ENCODE measurements at places on chromosomes 4 and X.

DNA sequence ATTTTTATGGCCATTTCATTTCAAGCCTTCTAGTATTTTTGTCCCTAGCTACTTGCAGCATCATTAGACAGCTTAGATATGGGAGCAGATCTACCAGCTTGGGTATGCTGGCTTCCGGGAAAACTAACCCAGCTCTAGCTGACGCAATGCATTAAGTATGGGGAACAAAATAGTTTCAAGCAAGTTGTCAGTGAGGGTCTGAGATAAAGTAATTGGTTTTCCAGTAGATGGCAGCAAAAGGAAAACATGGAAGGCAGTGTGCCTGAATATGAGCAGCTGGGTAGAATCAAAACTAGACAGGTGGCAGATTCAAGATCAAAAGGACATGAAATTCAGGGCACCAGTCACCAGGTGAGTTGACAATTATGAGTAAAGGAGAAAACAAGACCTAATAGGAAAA lies 340.9 kb upstream of the CTSO start:
- DNase-seq = no peak

- DNase-seq = no peak
Observed at GRCh38 chr4:162871990-162872389, 294.7 kb downstream of the NAF1 start.

GRCh38 chr4:10057023-10057395 lies 35.7 kb upstream of the SLC2A9 start:
- no peak for DNase-seq

GRCh38 chrX:1205681-1206611 lies 6.5 kb downstream of the CRLF2 start:
- DNase-seq = no peak

DNA sequence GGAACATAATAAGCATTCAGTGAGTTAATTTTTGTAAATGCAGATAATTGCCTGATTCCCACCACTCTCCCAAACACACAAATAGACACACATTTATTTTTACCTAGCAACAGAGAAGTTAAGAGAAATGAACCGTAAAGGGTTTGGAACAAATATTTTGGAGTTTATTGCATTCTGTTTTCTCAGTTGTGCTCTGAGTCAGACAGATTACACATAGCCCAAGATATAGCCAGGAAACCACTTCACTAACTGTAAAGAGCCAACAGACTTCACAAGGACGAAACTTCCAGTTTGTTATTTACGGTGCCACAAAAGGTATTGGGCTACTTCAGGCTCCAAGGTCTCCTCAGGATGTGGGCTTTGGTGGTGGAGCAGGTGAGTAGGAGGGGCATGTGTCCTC lies 217.0 kb downstream of the BMPR1B start:
- DNase-seq = no peak

GRCh38 chr4:89619206-89619962 lies 217.6 kb downstream of the SNCA start:
- no peak for DNase-seq

DNA sequence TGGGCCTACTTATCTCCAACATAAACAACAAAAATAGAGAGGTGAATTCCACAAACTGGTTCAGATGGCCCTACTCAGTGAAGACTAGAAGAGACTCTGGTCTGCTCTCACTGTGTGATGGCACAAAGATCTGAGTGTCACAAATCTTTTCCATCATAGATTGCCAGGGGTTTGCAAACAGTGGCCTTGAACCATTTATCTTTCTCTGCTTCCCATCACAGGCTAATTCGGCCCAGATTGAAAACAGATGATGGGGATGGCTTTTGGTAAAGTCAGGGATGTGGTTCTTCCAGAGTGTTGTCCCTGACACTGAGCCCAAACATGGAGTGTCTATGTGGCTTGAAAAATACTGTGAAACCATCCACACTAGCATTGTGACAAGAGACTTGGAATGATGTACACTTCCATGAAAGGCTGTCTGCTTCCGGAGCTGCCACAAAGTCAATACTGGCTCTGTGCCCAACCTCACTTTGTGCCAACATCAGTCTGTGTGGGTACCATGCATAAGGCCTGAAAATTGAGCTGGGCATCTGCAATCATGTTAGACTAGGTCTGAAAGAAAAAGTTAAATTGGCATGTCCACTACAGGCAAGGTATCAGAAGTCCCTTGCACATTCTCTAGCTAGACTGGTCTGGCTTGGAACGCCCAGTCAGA lies 25.2 kb upstream of the PLAC1 start:
- no peak for DNase-seq

Measured in stimulated activated CD4-positive, alpha-beta T cell treated with anti-CD3 and anti-CD28 coated beads, Interleukin-4, amount 100 ng/mL, for 4 hours (primary cell).